ENCODE measurements at places on chromosomes 6 and 20. TPM values are rescaled to one million over a fixed set of nuclear protein-coding genes. Genes with fewer than 3 reads are reported as not detected.

DNA sequence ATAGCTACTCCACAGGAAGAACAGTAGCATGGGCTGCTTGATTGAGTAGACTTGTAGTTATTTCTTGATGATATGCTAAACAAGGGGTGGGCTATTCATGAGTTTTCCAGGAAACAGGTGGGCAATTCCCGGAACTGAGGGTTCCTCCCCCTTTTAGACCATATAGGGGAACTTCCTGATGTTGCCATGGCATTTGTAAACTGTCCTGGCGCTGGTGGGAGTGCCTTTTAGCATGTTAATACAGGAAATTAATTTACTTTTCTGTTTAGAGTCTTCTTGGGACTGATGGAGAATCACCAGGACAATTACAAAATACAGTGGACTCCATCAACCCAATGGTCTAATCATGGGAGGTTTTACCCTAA is 22.7 kb downstream of the CYP24A1 start:
- no peak for DNase-seq

- no peak for DNase-seq
These were observed 1.9 kb downstream of the SLC22A16 start for GRCh38 chr6:110474500-110474899.

DNA sequence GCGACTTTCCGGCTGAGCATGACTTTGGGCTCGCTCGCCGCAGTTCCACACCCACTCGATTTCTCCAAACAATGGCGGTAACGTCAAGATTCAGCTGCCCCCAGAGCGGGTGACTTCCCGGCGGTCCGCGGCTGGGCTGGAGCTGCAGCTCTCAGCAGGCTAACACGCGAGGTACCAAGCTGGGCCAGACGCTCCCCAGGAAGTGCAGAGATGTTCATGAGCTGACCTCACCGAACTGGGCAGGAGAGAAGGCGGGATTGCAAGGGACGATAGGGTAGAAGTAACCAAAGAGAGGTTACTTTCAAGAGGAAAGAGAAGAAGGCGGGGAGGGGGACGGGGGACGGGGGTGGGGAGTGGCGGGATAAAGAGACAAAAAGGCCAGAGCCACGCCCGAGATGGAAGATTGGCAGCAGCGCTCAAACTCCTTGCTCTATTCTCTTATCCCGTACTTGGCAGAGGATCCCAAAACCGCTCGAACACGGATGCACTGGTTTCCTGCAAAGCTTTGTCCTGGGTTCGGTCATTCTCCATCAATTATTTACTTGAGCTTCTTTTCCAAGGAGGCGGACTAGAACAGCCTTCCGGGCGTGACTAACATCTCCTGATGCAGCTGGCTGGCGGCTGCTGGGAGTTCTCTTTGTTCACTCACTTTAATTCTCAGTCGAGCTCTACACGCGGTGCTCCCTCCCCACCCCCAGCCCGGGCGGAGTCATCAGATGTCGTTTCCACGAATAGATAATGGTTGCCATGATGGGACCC is at the start of gene MTCL3:
Gene MTCL3, minus strand, starts transcription at position 626 of the 759 bp plus-strand sequence.
- peak; percentile 58 for DNase-seq

DNA sequence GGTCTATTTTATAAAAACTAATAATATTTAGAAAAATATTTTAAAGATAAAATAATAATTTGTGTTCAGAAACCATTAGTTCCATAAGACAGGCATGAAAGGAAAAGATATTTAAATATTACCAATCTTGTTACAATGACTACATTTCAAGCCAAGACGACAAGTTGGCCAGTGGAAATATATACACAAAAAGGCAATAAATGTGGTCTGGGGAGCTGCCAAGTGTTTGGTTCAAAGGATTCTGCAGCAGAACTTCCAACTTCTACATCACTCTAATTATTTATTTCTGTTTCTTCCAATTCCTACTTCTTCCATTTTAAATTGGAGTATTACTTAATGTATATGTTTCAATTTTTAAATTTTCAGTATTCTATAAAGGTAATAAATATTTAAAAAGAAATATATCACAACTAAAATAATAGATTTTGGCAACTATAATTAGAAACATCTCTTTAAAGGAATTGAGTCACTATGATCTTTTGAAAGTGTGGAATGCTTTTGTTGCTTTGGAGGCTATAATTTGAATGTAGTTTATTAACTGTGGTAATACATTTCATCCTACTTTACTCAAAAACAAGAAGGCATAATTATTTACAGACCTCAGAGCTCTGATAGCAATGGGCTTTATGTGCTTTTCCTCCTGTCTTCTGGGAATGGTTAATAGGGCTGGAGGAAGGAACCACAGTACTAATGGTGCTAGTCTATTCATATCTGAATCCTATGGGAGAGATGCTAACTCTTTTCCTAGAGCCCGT is 129.7 kb upstream of the FAM184A start:
- DNase-seq = no peak

GRCh38 chr6:118544105-118544504 is 4.0 kb upstream of the PLN start:
- no peak for DNase-seq

Gene PKHD1
- polyA plus RNA-seq = not detected
